ENCODE measurements at places on chromosomes 6 and 20.
A peak's percentile ranks its signal among the peaks of the same experiment; 100 is the strongest.

- no peak for DNase-seq
Measured at GRCh38 chr6:151553416-151554165, 59.8 kb downstream of the CCDC170 start.

DNA sequence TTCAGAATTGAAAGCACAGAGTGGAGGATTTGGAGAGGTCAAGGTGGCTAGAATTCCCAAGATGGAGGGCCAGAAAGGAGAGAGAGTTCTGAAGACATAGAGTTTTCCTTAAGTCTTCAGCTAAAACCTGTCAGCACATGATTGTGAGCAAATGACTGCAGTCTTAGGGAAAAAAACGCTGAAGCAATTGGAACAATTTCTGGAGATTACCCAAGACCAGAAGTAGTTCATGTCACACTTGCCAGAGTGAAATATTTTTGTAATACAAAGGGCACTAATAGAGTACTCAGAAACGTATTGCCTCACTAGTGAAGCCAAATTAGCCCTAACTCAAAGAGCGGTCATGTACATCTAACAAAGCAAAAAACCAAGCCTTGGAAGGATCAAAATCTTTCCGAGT lies 541.3 kb upstream of the MARCKS start:
- no peak for DNase-seq

DNA sequence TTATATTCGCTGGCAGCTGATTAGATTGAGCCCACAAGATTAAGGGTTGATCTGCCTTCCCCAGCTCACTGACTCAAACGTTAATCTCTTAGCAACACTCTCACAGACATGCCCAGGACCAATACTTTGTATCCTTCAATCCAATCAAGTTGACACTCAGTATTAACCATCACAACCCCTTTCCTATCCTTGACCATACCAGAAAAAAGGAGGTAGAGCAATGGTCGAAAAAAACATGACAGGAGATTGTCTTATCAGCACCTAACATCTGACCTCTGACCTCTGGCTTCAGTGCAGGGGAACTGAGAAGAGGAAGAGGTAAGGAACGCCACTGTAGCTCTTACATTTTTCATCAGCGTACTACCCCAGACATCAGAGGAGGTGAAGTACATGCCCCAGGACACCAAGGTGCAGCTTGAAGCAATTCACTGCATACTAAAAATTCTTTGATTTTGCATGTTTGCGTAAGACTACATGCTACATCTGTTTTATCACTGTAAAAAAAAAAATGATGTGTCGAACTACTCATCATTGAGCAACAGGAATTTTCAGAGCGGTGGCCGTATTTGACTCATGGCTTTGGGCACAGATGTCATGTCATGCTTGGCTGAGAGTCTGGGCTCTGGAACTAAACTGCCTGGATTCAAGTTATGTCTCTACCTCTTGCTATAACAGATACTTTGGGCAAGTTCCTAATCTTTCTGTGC lies 188.0 kb upstream of the TAB2 start:
- no peak for DNase-seq

GRCh38 chr6:87196275-87196842 lies 41.0 kb downstream of the ZNF292 start:
- DNase-seq = no peak

GRCh38 chr6:142945049-142945445 lies at the start of gene HIVEP2:
TSS of gene HIVEP2 (minus strand) at chr6:142945176. CDS start at chr6:142774738, 170,438 bp downstream.
- DNase-seq = peak; percentile 88

- DNase-seq = peak; percentile 55
Measured at GRCh38 chr20:21235484-21236445, 67.4 kb upstream of the XRN2 start.

DNA sequence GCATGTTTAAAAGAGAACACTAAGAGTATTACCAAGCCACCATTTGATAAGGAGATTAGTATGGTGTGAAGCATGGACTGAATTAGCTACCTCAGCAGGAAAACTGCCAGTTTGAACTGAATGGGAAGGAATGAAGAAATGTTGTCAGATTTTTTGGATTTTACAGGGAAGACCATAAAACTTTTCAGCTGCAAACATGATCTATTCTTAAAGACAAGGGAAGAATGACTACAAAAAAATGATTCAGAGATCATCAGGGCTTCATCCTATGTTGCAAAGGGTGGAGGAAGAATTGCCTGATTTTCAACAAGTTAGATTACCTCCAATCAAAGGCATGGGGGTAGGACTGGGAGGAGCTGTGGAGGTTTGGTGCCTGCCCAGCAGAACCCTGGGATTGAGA lies 49.3 kb upstream of the MTRF1L start:
- no peak for DNase-seq

DNA sequence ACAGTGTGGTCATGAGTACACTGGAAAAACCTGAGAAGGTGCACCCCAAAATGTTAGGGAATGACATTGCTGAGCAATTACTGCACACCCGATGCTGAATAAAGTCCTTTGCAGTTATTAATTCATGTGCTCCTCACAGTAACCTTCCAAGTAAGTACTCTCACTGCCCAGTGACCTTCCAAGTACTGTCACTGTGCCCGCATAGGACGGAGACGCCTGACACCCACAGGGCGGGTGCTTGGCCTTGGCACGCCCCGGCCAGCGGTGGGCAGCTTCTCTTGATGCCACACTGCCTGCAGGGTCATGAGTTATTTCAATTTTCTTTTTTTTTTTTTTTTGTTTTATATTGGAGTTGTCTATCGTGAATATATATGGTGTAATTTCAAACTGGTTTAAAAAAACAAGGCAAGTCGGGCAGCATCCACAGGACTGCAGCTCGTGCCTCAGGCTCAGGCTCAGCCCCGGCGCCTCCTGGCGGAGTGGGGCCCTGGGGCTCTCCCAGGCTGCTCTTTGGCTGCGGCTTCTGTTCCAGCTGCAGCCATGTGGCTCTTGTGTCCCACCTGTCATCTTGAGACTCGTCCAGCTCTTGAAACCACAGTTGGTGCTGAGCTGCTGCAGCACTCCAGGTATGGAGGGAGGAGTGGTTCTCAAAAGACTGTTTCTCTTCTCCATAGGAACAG lies 27.0 kb downstream of the PNLDC1 start:
- DNase-seq = no peak

DNA sequence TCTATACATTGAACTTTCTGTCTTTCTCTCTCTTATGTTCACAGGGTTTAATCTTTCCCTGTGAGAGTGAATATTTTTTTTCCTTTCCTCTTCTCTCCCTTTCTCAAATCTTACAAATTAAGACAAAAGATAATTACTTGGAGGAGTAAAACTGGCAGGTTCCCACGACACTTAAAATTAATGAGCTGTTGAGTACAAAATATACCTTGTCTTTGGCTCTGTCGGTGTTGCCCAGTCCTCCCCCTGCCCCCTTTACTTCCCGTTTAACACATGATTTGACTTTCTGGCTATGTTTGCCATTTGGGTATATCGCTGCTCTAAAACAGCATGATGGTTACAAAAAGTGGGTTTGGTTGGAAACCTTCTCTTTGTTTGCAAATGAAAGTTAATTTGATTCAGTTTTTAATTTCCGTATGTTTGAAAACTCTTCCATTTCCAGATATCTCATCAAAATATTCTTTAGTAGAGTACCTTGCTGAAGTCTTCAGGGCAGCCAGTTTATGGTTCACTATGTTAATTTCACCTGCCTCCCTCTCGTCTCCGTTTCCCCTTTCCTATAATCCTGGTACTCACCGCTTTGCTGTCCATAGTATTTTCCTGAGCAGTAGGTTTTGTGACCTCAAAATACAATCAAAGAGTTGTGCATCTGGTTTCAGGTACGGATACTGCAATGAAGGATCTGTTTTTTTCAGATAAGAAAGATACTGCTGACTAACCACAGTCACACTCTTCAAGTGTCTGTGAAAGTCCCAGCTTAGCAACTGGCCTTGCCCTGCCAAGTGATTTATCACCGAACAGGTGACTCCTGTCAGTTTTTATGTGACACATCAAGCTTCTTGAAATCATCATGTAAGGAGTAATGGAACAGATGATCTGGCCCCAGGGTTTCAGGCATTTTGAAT lies 181.2 kb downstream of the DTNBP1 start:
- peak; percentile 32 for DNase-seq

GRCh38 chr6:150334790-150335783 lies 33.7 kb upstream of the IYD start:
- DNase-seq = peak; percentile 10

DNA sequence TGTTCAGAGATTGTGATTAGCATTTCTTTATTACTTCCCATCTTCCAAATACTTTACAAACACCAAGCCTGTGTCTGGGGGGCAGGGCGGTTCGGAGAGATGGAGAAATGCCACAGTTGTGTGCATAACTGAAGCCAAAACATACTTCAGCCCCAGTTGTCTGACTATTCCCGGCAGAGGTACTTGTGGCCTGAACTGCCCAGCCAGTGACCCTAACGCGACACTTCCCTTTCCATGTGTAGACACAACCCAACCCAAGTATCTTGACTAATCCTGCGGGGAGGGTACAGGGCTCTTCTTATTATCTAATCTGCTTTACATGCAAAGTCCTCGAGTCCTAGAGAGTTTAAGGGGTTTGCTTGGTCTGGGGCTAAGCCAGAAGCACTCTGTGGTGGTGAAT lies 46.2 kb downstream of the ISM1 start:
- no peak for DNase-seq

DNA sequence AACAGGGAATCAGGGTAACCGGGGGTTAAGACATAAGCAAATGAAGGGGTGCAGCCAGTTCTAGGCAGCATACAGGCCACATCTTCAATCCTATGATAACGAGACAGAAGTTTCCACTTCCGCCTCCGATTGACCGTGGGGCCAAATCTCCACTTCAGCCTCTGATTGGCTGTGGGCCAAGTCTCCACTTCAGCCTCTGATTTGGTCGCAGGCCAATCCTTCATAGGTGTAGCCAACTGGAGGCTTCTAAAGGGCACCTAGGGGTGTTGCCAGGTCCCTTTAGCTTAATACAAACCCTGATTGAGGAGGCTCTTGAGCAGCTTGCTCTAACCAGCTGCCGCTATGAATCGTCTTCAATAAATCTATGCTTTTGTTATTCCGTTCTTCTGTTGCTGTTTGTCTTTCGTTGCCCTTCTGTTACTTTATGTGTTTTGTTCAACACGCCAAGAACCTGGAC lies 2.1 kb upstream of the ERGIC3 start:
- peak; percentile 28 for DNase-seq

DNA sequence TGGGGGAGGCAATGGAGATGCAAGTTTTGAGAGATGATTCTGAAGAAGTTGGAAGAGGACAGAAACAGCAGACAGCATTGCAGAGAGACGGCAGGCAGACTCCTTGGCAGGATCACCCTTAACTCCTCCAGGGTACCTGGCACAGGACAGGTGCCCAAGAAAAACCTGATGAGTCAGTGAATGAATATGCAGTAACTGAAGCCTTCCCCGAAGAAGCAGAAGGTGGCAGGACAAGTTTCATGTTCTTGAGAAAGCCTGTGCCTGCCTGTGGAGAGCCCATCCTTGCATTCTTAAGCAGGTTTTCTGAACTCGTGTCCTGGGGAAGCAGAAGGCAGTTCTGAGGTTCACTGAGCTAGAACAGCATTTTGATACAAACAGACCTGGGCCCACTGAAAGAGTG lies 79.6 kb upstream of the SASH1 start:
- DNase-seq = no peak

DNA sequence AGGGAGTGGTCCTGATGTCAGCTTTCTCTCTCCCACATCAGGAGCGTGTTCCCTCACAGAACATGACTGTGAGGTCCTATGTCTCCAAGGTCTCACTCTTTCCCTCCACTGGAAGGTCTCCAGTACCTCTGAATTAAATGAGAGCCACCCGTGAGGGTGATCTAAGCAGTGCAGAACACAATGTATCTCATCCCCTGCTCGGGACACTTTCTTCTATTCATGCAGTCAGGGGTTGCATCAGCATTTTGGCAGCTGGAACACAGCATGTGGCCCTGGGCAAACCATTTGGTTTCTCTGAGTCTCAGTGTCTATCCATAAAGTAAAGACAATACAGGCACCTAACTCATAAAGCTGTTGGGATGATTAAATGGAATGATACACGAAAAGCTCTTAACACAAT lies 34.2 kb downstream of the MAFB start:
- DNase-seq = no peak

DNA sequence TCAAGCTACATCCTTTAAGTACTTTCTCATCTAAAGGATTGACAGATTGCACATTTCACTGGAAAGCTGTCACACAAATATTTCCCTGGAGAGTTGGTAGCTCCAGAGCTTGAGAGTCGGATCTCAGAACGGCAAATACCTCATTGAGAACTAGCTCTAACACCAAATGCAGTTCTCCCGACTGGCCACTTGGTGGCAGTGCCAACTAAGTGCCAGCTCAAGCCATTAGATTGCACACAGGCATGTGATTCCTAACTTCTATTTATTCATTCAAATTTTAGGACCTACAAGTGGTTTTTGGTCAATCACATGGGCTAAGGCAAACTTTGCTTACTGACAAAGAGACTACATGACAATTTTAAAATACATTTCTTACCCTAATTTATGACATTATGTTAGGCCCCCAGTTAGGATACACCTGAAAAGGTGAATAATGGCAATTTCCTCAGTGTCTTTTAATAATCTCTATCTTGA lies 7.9 kb upstream of the MCHR2 start:
- DNase-seq = peak; percentile 21

GRCh38 chr6:73586416-73586974 lies 65.7 kb upstream of the EEF1A1 start:
- DNase-seq = no peak

DNA sequence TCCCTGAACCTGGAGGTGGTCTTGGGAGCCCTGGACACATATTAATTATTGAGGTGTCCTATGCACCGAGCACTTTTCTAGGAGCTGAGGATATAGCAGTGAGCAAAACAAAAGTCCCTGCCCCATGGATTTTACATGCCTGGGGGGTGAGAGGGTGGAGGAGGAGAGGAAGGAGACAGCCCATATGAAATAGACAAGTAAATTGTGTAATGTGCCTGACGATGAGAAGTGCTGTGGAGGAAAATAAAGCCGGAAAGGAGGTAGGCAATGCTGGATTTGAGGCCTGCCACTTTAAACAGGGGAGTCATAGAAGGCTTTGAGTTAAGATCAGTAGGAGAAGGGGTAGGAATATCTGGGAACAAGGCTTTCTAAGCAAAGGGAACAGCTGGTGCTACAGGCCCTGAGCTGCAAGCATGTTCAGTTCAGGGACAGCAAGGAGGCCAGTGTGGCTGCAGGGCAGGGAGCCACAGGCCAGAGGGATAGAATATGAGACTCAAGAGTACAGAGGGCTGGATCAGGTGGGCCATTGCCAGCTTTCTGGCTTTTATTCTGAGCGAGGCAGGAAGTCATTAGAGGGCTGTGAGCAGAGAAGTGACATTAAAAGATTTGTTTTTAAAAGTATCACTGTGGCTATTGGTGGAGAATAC lies 19.1 kb upstream of the MYLIP start:
- DNase-seq = no peak

- DNase-seq = no peak
Measured at GRCh38 chr6:95197590-95197989, 379.7 kb upstream of the MANEA start.

GRCh38 chr6:118559659-118560058 lies 11.6 kb downstream of the PLN start:
- no peak for DNase-seq

- no peak for DNase-seq
Measured at GRCh38 chr20:47051936-47052526, 157.4 kb downstream of the EYA2 start.

- DNase-seq = no peak
Measured at GRCh38 chr6:23601811-23602345, 524.1 kb upstream of the NRSN1 start.

GRCh38 chr20:8019246-8019997 lies at the start of gene TMX4:
TSS of gene TMX4 (minus strand) at chr20:8019761. CDS start at chr20:8019613, 148 bp downstream.
- peak; percentile 92 for DNase-seq

GRCh38 chr6:163026893-163027292 lies 299.1 kb downstream of the PACRG start:
- DNase-seq = no peak

Data from activated naive CD8-positive, alpha-beta T cell treated with anti-CD3 and anti-CD28 coated beads for 36 hours (primary cell).